ENCODE measurements at places on chromosomes 2 and 18.

DNA sequence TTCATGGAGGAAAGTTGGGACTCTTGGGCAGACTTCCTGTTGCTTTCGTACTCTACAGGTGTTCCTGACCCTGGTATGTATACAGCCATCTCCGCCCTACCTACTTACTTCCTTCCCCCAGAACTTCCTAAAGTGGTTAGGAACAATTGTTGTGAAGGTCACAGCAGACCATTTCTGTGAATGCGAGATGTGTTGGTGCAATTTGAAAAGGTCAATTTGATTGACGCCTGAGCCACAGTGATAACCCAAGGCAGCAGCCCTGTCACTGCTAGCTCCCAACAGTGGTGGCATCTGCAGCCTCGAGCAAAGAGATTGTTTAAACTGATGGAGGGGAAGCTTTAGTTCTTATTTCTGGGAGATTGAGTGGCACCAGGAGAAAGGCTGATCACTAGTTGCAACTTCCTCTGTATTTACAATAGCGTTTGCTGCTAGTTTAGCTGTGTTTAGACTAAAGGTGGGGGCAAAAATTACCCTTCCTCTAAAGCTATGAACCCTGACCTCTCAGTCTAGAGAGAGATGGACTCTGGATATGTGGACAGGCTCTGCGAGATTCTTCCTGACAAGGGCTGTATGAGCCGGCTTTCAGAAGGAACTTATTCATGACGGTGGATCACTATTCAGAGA, 78.3 kb upstream of the MAP4K3 start:
- DNase-seq = no peak
- no peak overlapping the region for H3K27ac ChIP-seq
- H3K27me3 ChIP-seq = no peaks in the 10 kb centered on the region
- H3K36me3 ChIP-seq = no peaks in the 10 kb centered on the region
- H3K4me3 ChIP-seq = no peak overlapping the region
- no peaks in the 10 kb centered on the region for H3K4me1 ChIP-seq

GRCh38 chr2:121309801-121310200, 24.8 kb upstream of the TFCP2L1 start:
- DNase-seq = no peak
- H3K36me3 ChIP-seq = no peaks in the 10 kb centered on the region
- H3K27ac ChIP-seq = no peak overlapping the region
- H3K27me3 ChIP-seq = no peaks in the 10 kb centered on the region

DNA sequence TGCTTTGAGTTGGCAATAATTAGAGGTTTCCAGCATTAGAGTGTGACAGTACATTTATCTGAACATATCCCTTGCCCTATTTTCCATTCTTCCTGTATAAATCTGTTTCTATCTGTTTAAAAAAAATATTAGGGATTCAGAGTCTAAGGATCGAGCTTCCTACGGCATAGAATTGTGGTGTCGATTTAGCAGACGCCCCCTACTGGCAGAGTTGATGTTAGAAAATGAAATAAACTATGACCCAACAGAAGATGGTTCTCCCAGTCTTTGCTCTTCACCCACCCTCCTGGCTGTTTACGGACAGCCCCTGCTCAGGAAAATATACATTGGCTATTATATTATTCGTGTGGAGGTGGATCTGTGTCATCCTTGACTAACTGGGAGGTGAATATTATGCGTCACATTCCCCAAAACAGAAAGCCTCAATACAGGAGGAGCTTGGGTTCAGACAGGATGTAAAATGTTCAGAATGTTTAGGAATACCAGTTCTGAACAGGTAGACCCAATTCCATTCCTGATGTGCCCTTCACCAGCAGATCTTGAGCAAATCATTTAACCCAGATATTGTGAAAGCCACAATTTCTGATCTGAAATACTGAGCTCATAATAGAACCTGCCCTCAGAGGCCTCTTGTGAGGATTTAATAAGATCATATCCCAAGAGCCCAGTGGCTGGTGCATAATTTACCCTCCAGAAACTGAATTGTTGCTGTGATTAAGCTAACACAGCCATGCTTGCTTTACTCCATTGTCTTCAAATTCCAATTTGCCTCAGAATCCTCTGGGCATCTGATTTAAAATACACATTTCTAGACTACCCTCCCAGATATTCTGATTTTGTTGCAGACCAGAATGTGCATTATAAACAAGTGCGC, 10.8 kb upstream of the ERMN start:
- no peak for DNase-seq
- no peaks in the 10 kb centered on the region for H3K36me3 ChIP-seq
- no peaks in the 10 kb centered on the region for H3K27me3 ChIP-seq
- no peak overlapping the region for H3K27ac ChIP-seq
- H3K4me3 ChIP-seq = no peak overlapping the region

GRCh38 chr2:129870685-129871241, 108.7 kb upstream of the RAB6C start:
- no peaks in the 10 kb centered on the region for H3K4me1 ChIP-seq
- no peaks in the 10 kb centered on the region for H3K27me3 ChIP-seq
- no peaks in the 10 kb centered on the region for H3K36me3 ChIP-seq

DNA sequence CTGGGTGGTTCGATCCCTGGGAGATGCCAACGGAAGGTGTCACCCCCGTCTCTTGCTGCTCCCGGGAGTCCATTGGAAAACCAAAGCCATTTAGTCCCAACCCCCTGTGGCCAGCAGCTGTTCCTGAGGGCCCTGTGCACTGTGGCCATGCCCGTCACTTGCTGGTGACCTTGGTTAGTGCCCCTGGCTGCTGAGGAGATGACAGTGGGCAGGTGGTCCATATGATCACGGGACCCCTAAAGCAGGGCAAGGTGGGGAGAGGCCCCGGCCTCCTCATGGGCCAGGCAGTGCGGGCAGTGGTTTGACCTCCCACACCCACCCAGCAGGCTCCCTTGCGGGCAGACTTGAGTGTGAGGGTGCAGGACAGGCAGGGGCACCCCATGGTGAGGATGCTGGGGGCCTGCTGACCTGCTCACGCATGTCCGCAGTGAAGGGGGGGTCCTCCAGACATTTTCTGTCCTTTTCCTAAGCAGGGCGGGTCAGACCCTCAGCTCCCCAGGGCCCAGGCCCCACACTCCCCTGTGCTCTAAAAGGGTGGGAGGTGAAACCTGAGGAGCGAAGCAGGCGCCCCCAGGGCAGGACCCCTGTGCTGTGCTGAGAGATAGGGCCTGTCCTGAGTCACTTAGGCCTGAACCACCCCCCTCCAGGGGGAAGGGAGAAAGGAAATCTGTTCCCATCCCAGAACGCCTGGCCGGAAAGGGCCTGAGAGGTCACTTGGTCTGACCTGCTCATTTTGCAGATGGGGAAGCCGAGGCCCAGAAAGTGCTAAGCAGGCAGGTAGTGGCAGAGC, 6.8 kb downstream of the ITM2C start:
- H3K27ac ChIP-seq = no peak overlapping the region
- no peak overlapping the region for H3K4me3 ChIP-seq
- H3K36me3 ChIP-seq = no peaks in the 10 kb centered on the region
- H3K27me3 ChIP-seq = no peaks in the 10 kb centered on the region
- H3K4me1 ChIP-seq = no peaks in the 10 kb centered on the region
- peak; percentile 36 for DNase-seq

DNA sequence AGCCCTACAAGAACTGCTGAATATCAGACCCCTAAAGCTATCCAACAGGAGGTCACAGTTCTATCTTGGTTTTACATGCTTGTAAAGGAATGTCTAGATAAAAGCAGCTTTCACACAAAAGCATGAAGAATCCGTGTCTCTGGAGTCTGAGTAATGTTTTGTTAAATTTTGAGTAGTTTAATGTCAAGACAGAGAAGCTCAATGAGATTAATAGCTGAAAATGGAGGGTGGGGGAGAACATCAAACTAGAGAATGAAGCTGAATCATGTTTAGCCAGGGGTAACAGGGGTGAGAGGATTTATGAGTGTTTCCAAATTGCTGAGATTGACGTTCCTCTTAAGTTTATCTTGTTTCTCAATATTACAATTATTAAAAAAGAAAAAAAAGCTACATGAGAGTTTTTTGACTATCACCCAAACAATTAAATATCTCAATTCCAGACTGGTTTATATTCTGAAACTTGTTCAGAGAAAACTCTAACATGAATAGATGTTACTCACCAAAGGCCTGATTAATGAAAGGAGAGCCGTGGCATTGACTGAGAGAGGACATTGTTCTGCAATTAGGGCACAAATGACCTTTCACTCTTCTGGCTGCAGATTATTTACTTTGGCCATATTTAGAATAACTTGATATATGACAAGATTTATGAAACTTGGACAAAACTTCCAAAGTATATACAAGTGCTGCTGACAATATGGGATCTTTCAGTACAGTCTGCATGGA, 266.4 kb upstream of the ETAA1 start:
- no peaks in the 10 kb centered on the region for H3K4me1 ChIP-seq
- no peaks in the 10 kb centered on the region for H3K36me3 ChIP-seq
- no peaks in the 10 kb centered on the region for H3K27me3 ChIP-seq

DNA sequence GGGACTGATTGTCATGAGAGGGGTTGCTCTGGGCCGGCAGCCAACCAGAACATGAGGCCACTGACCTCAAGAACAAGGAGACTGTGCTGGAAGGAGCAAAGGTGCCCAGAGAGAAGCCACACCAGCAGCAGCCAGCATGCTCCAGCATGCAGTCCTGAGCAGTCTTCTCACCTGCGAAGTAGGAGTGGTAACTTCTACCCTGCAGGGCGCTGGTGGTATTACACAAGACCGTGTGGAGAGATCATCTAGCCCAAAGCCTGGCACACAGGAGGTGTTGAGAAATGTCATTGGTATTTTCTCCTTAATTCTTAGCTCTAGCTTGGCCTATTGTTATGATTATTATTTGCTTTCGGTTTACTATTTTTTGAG, 132.7 kb downstream of the TSN start:
- H3K4me1 ChIP-seq = no peaks in the 10 kb centered on the region
- DNase-seq = no peak
- no peaks in the 10 kb centered on the region for H3K27me3 ChIP-seq
- no peak overlapping the region for H3K27ac ChIP-seq
- no peaks in the 10 kb centered on the region for H3K36me3 ChIP-seq
- H3K4me3 ChIP-seq = no peak overlapping the region

- H3K4me1 ChIP-seq = no peaks in the 10 kb centered on the region
- H3K36me3 ChIP-seq = no peaks in the 10 kb centered on the region
- no peak for DNase-seq
- no peaks in the 10 kb centered on the region for H3K27me3 ChIP-seq
Observed at GRCh38 chr2:217353591-217353990, 493.7 kb upstream of the TNP1 start.

DNA sequence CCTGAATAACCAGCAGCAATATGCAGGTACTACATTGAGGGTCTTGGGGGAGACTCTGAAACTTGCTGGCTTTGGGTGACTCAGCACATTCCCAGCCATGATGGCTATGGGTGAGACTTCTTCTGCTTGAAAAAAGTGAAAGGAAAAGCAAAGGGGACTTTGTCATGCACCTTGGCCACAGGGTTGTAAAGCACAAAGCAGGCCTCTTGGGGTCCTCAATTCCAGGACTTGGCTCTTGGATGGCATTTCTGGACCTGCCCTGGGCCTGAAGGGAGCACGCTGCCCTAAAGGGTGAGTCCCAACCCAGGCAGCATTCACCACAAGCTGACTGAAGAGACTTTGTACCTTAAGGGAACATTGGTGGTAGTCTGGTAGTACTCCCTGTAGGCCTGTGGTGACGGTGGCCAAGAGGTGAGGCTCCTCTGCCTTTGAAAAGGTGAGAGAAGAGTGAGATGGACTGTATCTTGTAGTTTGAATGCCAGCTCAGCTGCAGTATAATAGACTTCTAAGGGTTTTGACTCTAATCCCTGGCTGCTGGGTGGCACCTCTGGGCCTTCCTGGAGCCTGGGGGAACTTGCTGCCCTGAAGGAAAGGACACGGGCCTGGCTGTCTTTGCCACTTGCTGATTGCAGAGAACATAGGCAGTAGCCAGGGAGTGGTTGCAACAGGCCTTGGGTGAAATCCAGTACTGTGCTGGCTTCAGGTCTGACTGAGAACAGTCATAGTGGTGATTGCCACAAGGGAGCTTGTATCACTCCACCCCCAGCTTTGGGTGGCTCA, 36.5 kb upstream of the CYTIP start:
- H3K27ac ChIP-seq = no peak overlapping the region
- H3K27me3 ChIP-seq = no peaks in the 10 kb centered on the region
- no peak overlapping the region for H3K4me3 ChIP-seq
- no peak for DNase-seq
- no peaks in the 10 kb centered on the region for H3K4me1 ChIP-seq

GRCh38 chr2:127701651-127702394, 526 bp downstream of the SFT2D3 start:
- no peaks in the 10 kb centered on the region for H3K4me1 ChIP-seq
- DNase-seq = peak; percentile 51
- peak overlapping the region; percentile 99 for H3K27ac ChIP-seq
- H3K4me3 ChIP-seq = peak overlapping the region; percentile 96
- no peaks in the 10 kb centered on the region for H3K36me3 ChIP-seq
- H3K27me3 ChIP-seq = no peaks in the 10 kb centered on the region

- no peaks in the 10 kb centered on the region for H3K27me3 ChIP-seq
- DNase-seq = peak; percentile 50
- H3K4me3 ChIP-seq = no peak overlapping the region
- peak overlapping the region; percentile 59 for H3K27ac ChIP-seq
Observed at GRCh38 chr2:216572582-216573578, 60.3 kb upstream of the IGFBP2 start.

- no peak overlapping the region for H3K4me3 ChIP-seq
- H3K27ac ChIP-seq = no peak overlapping the region
- H3K4me1 ChIP-seq = no peaks in the 10 kb centered on the region
Observed at GRCh38 chr2:175976391-175977157, 25.5 kb downstream of the LNPK start.

DNA sequence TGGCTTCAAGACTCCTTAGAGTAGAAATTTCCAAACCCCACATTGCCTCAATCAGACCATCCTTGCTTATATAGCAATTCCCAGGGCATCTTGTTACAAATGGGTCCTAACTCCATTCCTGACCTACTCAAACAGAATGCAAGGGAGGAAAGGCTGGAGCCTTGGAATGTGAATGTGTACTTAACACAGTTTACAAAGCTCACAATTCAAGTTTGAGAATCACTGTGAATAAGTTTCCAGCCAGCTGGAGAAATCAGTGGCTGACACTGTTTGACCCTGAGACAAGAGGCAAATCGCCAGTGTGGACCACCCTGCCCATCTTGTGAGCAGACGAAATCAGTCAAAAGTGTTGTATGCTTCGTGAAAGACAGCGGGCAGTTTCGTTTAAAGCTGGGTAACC, 65.5 kb downstream of the SOWAHC start:
- no peak overlapping the region for H3K4me3 ChIP-seq
- H3K36me3 ChIP-seq = no peaks in the 10 kb centered on the region
- H3K27me3 ChIP-seq = no peaks in the 10 kb centered on the region
- no peaks in the 10 kb centered on the region for H3K4me1 ChIP-seq

GRCh38 chr2:35784777-35785176, 570.8 kb upstream of the CRIM1 start:
- no peak overlapping the region for H3K4me3 ChIP-seq
- no peaks in the 10 kb centered on the region for H3K4me1 ChIP-seq
- no peaks in the 10 kb centered on the region for H3K27me3 ChIP-seq
- no peak overlapping the region for H3K27ac ChIP-seq
- no peaks in the 10 kb centered on the region for H3K36me3 ChIP-seq

- no peaks in the 10 kb centered on the region for H3K27me3 ChIP-seq
- no peak overlapping the region for H3K4me3 ChIP-seq
Observed at GRCh38 chr2:71849111-71849510, 298.6 kb downstream of the CYP26B1 start.

Measured in breast epithelium (tissue), 4 donors.